ENCODE measurements at places on chromosomes 6 and 20.

GRCh38 chr6:5851261-5851757 lies 155.4 kb downstream of the NRN1 start:
- peak; percentile 77 for DNase-seq

DNA sequence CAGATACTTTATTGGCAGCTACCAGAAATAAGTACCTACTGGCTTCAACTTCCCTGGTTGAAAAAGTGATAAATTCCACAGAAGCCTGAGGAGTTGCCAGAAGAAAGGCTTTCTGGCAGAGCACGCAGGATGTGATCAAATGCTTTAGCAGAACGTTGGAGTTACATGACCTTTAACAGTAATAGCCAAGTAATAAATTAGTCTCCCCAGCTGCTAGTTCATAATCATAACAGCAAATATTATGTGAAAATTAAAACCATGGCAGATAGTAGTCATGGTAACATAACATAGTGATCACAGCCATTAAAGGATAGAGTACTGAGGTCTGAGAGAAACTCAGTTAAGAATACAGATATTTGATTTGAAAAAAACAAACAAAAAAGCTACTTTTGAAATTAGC lies 567.7 kb downstream of the ADGRB3 start:
- no peak for DNase-seq

DNA sequence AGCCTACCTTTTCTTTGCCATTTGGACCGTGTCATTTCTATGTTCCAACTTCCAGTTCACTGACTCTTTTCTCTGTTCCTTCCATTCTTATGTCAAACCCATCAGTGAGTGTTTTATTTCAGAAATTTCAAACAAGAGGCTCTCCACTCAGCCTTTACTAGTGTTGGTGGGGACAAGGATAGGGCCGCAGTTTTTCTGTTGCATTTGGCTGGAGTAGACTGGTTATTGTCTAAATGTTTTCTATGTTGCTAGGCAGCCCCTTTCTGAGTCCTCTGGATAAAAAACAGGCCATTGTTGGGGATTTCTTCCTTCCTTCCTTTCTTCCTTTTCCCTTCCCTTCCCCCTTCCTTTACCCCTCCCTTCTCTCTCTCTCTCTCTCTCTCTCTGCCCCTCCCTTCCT lies 288.6 kb downstream of the PRKN start:
- DNase-seq, result no peak

- DNase-seq, result no peak
These were observed 47.5 kb upstream of the TMX4 start for GRCh38 chr20:8067082-8067481.

- DNase-seq, result no peak
These were observed 189.7 kb downstream of the SYNDIG1 start for GRCh38 chr20:24658920-24659660.

GRCh38 chr6:12012038-12012557 lies at the start of gene HIVEP1:
TSS of gene HIVEP1 (plus strand) at chr6:12012312. CDS start at chr6:12015629, 3,317 bp downstream.
- DNase-seq, result peak; percentile 59

DNA sequence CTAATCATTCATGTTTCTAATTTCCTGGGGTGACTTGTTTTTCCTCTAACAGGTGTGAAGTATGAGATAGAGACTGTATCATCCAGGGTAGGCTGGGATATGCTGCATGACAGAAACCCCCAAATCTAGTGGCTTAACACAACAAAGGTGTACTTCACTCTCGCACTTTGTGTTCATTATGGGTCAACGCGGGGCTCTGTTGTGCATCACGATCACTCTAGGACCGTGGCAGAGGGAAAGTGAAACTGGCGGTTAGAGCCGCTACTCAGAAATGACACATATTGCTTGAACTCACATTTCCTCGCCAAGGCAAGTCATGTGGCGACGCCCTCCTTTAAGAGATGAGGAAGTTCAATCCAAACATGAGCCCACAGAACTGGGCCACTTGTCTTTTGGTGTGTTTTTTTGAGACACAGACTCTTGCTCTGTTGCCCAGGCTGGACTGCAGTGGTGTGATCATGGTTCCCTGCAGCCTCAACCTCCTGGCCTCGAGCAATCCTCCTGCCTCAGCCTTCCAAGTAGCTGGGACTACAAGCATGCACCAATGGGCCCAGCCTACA lies 41.3 kb downstream of the PCNA start:
- DNase-seq, result peak; percentile 83

GRCh38 chr20:63542031-63542559 lies 4.9 kb upstream of the PTK6 start:
- no peak for DNase-seq

- DNase-seq, result no peak
These were observed 64.8 kb downstream of the UBR2 start for GRCh38 chr6:42628604-42629003.

- DNase-seq, result peak; percentile 57
These were observed 21.9 kb upstream of the GSTA3 start for GRCh38 chr6:52931351-52931750.

DNA sequence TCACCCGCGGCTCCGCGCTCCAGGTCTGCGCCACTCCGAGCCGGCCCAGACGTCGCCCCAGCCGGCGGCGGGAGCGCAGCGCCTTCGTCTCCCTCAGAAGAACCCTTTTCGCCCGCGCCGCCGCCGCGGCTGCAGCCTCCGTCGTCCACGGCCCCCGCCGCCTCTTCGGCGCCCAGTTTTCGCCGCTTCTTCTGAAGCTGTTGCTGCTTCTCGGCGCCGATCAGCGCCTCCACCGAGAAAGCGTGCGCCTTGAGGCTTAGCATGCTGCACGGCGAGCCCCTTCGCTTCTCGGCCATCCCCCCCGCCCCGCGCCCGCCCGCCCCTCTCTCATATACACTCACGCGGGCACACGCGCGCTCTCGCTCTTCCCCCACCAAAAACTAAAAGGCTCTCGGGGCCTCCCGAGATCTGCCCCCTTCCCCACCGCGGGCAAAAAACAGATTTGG lies 489 bp downstream of the TBX18 start:
- DNase-seq, result no peak

DNA sequence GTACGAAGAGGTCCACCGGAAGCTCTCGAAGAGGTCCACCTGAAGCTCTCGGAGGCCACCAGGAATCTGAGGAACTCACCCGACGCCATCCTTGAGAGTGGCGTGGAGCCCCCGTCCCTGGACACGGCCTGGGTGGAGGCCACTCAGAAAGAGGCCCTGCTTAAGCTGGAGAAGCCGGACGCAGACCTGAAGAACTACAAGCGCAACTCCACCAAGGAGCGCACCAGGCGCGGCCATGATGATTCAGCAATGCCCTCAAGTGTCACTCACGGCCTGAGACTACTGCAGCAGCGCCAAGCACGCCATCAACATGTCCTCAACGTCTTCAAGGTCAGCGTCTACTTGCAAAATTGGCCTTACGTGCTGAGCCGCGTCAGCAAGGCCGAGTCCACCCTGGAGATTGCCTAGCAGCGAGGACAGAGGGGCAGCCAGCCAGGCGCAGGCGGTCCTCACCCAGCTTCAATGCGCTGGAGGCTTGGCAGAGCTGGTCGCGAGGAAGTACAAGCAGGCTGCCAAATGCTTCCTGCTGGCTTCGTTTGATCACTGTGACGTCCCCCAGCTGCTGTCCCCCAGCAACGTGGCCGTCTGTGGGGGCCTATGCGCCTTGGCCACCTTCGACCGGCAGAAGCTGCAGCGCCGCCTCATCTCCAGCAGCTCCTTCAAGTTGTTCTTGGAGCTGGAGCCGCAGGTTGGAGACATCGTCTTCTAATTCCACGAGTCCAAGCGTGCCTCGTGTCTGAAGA lies 7.7 kb upstream of the GJA10 start:
- DNase-seq, result no peak

DNA sequence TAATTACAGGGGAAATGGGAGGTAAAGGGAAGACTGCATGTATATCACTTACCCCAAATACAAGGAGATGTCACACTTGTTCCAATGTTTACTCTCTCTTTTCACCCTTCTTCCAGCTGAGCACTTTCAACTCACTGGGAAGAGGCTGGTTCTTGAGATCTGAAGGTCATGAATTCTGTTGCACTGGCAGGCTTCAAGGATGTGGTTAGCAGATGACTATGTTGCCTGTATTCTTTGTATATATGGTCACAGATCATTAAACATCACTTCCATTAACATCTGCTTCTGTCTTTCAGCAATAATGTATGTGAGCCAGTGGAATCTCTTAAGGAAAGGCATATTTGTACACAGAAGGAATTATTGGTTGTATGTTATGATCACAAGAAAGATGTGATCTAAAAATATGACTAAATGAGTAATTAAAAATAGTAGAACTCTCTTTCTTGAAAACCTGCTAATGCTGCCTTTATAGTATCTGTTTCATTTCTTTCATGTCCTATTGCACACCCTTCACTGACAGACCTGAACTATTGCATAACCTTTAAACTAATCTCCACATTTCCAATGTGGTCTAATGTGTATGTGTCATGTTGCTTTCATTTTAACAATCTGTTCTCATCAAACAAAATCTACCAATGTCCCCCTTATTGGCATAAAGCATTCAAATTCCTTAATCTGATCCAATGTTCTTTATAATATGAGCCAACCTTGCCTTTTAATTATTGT lies 131.4 kb upstream of the EPHA7 start:
- DNase-seq, result no peak

- DNase-seq, result no peak
These were observed 191.2 kb upstream of the PREP start for GRCh38 chr6:105593805-105594671.

GRCh38 chr6:1605004-1605892 lies 4.5 kb upstream of the FOXC1 start:
- no peak for DNase-seq

- no peak for DNase-seq
These were observed 37.9 kb downstream of the SCML4 start for GRCh38 chr6:107786179-107786578.

GRCh38 chr20:58040447-58041290 lies 187.8 kb downstream of the ANKRD60 start:
- no peak for DNase-seq

- no peak for DNase-seq
These were observed 24.3 kb upstream of the FANCE start for GRCh38 chr6:35427851-35428321.

- DNase-seq, result no peak
These were observed 244.2 kb downstream of the EPM2A start for GRCh38 chr6:145491126-145491525.

- DNase-seq, result no peak
These were observed 75.2 kb upstream of the SMIM28 start for GRCh38 chr6:138302554-138302953.

DNA sequence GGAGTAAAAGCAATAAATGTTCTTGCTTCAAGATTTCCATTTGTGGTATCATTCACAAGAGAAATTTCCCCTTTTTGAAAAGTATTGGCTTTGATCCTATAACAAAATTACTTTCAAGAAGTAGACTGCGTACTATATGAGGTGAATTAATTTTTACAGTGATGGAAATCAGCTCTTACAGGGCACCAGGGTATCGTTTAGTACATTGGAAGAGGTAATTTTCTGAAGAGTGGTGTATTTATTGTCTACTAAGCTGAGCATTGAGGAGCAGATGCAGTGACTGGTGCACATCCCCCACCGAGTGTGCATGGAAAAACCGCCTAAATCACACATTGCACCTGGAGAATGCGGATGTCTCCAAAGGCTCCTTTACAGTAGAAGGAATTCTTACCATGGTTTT lies 209.5 kb downstream of the SAMD5 start:
- no peak for DNase-seq

DNA sequence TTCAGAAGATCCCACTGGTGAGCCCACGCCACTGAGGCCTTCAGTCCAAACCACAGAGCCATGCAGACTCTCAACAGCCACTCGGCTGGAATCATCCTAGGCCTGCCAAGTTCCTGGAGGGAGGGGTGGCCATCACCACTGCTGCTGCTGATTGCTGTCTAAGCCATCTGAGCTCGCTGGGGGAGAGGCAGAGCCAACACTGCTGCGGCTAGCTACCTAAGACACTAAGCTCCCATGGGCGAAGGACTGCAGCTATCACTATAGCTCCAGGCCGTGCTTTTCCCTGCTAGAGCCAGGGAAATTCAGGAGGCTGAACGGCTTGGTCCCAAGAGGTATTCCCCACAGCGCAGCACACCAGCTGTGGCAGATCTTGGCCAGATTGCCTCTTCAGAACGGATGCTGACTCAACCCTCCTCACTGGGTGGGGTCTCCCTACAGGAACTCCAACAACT lies 73.6 kb downstream of the TBC1D32 start:
- DNase-seq, result no peak

GRCh38 chr6:115934829-115935228 lies 125.9 kb downstream of the FRK start:
- no peak for DNase-seq

DNA sequence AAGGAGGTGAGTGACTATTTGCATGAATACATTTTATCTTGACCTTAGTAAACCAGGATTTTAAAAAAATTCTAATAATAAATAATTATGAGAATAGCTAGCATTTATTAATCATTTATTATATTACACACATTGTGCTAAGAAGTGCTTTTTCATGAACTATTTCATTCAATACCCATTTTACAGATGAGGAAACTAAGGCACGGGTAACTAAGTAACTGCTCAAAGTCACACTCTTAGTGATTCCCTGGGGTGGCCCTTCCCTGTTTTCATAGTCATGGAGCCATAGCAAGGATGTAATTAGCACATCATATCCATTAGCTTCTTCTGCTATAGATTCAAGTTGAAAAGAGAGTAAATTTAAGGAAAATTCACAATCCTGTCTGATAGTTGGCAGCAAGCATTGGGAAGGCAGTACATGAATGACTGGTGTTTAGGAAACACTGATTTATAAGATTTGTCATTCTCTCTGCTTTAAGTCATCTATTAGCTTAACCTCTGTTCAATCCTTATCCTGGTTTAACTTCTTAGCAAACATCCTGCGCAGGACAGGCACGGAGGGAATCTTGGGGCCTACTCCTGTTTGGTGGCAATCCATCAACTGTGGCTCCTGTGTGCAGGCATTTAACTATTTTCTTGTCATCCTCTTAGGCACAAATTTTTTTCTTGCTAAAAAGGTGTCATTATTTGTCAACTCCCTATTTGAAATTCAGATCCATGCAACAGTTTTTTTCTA lies 68.3 kb downstream of the RIN2 start:
- DNase-seq, result no peak

DNA sequence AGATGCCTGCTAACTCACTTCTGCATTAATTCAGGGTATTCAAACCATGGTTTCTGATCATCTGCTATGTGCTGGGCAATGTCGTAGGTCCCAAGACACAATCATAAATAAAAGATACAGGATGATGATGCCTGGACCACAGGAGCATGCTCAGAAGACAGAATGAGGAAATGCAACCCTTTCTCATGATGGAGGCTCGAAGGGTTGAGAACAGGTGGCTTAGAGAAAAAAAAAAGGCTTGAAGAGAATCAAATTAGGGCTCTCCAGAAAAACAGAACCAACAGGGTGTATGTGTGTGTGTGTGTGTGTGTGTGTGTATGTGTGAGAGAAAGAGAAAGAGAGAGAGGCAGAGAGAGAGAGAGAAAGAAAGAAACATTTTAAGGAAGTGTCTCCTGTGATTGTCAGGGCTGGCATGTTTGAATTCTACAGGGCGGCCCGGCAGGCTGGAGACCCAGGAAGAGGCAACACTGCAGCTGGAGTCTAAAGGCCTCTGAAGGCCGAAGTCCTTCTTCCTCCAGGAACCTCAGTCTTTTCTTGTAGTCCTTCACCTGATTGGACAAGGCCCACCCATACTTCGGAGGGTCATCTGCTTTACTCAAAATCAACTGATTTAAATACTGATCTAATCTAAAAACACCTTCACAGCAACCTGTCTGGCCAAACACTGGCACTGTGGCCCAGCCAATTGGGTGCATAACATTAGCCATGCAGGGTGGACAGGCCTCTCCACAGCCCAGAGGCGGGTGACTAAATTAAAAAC lies 143.8 kb downstream of the ERMARD start:
- no peak for DNase-seq
